ENCODE measurements at places on chromosomes 2 and 18.

DNA sequence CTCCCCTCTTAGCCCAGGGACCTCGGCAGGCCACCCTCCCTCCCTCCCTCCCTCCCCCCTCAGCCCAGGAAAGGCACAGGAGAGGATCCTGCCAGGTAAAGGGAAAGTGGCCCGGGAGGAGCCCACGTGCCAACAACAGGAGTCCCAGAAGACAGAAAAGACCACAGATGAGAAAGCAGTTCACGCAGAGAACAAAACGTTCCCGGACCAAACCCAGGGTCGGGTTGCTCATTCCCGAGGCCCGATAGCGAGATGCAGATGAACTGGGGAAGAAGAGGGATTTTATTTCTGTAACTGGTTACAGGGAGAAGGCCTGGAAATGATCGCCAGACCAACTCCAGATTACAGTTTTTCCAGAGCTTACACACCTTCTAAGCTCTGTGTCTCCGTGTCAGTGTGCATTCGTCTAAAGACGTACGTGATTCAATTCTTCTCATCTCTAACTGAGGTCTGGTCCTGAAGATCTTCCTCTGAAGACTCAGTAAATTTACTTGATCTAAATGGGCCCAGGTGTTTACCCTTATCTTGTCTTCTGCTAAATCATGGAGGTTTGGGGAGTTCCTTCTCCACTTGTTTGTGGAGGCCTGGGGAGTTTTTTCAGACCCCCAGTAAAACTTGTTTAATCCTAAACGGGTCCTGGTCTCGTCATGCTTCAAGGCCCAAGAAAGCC, 807 bp upstream of the NEU4 start:
- no peak for DNase-seq

- DNase-seq, result peak; percentile 58
Observed at GRCh38 chr2:218658671-218659257, 659 bp downstream of the ZNF142 start.

GRCh38 chr2:201966691-201967438, 66.8 kb upstream of the FZD7 start:
- no peak for DNase-seq

DNA sequence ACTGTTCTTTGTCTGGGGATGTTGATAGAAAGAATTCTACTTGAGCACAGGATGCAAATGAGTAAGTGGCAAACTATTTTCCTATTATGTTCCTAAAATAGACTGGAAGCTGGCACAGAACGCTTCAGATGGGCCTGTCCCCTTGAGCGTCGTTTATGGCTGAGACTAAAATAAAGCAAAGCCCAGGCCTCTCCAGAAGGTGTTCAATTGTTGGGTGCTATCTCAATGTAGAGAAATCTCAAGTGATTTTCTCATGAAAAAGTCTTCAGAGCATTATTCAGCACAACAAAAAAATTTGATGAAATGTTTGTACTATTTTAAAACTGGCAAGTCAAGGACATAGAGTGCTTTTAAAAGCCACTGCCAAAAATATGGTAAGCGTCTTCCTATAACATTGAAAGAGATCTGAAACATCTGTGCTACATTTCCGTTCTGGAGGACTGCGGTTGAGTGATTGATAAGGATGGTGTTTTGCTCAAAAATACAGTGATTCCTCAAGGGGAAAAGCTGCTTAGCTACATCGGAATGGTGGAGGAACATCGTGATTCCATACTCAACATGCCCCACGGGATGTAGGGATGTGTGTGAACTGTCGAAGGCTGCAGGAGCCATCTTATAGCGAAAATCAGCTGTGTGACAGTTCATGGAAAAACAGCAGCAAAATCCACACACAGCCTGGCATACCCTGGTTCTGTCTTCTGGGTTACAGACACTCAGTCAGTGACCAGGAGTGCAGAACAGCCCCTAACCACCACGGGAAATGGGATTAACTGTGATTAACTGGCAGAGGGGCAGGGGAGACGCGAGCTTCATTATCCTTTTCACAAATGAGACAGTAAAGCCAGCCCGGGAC, 10.4 kb upstream of the LRRFIP1 start:
- DNase-seq, result no peak

- DNase-seq, result no peak
Observed at GRCh38 chr2:126834006-126834659, 64.6 kb upstream of the TEX51 start.

GRCh38 chr2:10818984-10819383, 6.4 kb upstream of the PDIA6 start:
- no peak for DNase-seq

GRCh38 chr2:164760179-164760578, 81.4 kb downstream of the COBLL1 start:
- DNase-seq, result no peak

DNA sequence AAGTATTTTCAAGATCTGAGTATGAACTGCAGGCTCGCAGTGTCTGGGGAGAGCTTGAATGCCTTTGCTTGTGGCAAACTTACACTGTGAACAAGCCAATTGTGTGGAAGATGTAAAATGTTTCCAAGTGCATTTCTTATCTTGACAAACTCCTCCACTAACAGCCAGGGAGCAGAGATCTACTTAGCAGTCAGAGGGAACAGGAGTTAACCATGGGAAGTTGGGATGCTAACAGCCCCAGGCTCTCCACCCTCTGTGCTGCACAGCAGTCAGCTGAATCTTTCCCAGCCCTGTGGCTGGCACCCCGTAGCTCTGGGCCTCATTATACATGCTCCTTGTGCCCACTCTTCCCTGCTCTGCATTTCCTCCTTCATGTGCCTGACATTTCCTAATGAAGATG, 450.2 kb downstream of the TSN start:
- no peak for DNase-seq

GRCh38 chr2:160006475-160006874, 55.9 kb downstream of the PLA2R1 start:
- DNase-seq, result no peak

DNA sequence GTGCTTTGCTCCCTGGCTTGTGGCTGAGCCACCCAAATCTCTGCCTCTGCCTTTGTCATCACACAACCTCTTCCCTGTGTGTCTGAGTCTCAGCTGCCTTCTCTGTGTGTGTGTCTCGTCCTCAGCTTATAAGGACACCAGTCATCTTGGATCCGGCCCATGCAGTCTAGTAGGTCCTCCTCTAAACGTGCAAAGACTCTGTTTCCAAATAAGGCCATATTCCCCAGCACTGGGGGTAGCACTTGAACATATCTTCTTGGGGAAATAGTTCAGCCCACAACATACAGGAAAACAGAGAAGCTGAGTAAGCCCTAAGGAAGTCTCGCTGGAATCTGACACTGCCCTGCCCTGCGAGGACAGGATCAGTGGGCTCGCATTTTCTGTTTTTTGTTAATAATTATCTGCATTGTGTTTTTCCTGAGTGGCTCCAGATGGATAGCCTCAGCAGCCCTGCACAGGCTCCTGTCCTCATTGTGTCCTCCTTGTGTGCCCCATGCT, 42.1 kb downstream of the MTCL1 start:
- no peak for DNase-seq

DNA sequence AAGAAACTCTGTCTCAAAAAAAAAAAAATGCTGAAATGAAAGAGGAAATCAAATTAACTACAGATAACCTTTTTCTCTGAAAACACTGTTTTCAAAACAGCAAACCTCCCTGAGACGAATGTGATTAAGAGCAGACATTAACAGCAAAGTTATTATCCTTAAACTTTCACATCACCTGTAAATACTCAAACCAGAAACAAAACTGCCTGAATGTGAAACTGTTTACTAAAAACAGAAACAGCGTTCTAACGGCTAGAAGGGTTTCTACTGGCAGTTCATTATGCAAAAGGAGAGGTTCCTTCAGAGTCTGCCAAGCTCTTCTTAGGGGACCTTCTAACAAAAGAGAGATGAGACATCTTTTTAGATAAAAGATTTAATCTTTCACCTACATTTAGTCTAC, 45.9 kb downstream of the PNO1 start:
- no peak for DNase-seq

GRCh38 chr2:46921676-46922448, 6.3 kb upstream of the MCFD2 start:
- DNase-seq, result no peak

GRCh38 chr2:181243319-181243718, 213.9 kb upstream of the ITGA4 start:
- DNase-seq, result no peak

DNA sequence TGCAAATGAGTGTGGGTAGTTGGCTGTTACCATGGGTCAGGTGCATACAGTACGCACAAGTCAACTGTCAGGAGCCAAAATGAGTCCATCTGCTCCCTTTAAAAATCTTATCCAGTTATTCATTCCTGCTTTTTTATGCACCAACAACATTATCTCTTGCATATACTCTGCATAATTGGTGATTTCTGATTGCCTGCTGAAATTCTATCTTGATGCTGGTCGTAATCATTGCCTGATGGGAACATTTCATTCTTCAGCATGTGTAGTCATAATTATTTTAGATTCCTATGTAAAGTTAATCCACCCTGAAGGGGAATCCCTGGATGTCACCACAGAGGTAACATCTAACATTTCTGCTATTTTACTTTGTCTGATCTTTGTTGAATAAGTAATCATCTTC, 102.2 kb upstream of the RND3 start:
- DNase-seq, result no peak

DNA sequence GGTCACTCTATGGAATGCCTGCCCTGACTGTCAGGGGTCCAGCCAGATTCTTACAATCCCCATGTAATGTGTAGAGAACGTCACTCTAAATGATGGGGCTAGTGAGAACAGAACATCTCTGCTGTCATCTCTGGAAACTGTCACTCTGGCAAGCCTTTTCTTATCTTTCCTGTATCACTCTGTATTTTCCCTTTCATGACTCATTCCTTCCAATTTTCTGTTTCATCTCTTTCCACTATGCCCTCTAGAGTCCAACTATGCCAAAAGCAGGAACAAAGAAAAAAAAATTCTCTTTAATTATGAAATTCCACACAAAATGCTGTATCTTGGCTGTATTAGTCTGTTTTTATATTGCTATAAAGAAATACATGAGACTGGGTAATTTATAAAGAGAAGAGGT, 608.8 kb downstream of the ADCYAP1 start:
- DNase-seq, result no peak

GRCh38 chr18:7221424-7222155, 9.3 kb upstream of the LRRC30 start:
- no peak for DNase-seq

GRCh38 chr2:38430597-38431207, 53.6 kb upstream of the ATL2 start:
- DNase-seq, result no peak

- DNase-seq, result no peak
Observed at GRCh38 chr2:188085421-188085820, 206.3 kb upstream of the GULP1 start.

DNA sequence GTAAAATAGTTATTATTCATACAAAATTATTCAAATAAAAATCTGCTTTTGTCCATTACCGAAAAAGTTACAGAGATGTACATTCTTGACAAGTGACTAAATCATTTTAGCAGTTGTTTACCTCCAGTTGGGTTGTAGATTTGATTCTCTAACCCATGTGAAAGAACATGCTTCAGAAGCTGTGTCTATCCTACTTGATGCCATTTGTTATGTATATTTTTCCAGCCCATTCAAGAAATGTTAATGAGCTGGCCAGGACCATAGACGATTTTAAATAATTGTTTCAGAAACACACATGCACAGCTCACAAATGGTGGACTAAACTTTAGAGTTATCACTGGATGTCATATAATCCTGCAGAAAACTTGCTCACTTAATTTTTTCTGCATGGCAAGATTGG, 391.1 kb upstream of the REG3G start:
- no peak for DNase-seq

GRCh38 chr2:77567723-77568122, 45.5 kb upstream of the LRRTM4 start:
- DNase-seq, result no peak

DNA sequence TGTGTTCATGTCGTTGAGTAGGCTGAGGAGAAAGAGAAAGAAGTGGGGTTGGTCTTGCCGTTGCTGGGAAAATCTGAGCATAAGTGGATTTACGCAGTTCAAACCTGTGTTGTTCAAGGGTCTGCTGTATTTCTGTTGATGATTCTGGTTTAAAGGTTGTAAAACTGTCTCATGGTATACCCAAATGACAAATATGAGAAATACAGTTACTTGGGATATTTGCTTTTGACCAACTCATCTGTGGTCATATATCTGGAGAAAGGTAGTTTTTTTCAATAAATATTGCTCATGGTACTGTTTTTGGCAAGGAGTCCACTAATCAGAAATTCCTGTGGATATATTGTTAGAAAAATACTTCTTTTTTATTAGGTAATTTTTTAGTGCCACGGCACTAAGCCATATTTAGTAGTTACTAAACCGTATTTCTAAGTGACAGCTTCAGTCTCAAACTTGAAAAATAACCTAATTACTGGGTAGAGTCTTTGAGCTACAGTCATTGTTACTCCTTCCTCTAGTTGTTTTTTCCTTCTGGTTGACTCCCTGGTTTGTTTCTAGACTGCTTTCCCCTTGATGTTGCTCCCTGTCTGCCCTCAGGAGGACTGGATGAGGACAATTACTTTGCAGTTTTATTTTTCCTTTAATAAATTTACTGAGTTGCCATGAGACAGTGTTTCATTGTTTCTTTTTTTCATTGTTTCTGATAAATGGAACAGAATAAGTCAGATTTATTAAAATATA, 31.5 kb downstream of the MOB4 start:
- no peak for DNase-seq

DNA sequence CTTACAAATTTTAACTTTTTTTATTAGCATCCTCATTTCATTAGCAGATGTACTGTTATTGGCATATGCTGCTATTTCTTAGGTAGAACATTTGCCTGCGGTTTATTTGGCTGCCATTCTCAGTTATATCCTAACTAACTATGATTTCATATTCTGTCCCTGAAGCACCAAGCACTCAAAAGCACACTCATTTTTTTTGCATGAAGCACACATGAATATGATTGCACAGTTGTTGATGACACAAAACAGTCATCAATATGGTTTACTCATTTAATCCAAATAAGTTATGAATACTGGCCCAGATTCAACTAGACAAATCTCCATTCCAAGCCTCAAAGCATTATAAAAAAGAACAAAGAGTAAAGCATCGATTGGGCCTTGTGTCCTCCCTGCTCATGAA, 129.4 kb upstream of the CNTNAP5 start:
- DNase-seq, result no peak

DNA sequence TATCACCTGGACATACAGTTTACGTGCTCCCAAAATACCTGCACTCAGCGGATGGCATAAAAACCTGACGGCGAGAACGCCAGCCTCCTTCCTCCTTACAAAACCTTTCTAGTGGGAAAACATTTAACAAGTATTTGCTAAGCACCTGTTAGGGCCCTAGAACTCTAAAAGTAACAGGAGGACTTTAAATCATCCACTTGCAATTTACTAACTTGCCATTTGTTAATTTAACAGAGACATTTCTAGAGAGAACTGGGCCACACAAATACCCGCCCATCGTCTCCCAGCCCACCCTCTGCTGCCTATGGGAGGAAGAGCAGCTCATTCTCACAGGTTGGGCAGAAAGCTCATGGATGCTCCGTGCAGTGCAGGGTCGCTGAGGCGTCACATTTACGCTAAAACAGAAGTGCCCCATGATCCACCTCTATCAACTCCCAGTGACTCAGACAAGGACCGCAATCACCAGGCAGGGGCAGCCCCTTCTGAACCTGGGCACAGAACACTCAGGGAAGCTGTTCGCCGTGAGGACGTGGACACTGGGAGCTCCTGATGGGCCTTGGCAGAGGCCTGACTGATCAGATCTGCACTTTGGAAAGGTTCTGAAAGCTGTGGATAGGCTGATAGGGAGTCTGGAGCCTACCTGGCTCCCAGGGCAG, 106.9 kb downstream of the HDAC4 start:
- peak; percentile 72 for DNase-seq

GRCh38 chr2:187576906-187577305, 22.7 kb upstream of the TFPI start:
- no peak for DNase-seq
